Stimulated activated CD8-positive, alpha-beta memory T cell treated with anti-CD3 and anti-CD28 coated beads, Interleukin-7, amount 100 ng/mL, for 4 hours (primary cell): ENCODE measurements at places on chromosomes 2 and 18.

- DNase-seq = no peak
Observed at GRCh38 chr2:162219426-162219825, 23.8 kb downstream of the FAP start.

DNA sequence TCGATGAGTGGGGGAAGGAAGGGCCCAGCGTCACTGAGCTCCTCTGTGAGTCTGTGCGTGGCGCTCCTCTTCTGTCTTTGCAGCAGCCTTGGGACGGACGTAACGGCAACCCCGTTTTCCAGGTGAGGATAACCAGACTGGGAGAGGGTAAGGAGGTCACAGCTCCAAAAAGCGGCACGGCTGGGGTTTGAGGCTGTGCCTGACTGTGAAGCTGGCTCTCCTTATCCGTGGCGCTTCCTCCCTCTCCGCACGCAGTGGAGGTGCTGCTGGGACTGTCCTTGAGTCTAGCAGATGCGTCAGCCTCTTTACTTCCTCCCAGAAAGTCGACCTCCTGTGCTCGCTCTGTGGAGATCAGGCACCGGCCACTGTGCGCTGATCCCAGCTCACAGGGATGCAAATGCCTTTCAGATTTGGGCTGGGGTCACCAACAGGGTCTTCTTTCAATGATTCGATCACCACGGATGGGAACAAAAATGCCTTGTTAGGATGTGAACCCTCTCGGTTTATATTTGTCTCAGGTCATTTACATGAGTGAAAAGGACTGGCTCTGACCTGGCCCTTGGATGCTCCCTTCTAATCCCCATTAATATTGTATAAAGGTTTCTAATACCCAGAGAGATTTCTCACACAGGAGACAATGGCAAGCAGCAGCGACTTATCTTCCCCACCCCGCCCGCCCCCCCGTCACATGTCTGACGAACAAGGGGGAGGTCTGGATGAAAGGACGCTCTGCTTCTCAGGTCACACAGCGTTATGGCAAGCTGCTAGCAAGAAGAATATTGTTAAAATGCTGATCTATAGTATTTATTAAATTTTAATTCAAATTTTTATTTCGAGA, 30.1 kb upstream of the E2F6 start:
- DNase-seq = no peak

DNA sequence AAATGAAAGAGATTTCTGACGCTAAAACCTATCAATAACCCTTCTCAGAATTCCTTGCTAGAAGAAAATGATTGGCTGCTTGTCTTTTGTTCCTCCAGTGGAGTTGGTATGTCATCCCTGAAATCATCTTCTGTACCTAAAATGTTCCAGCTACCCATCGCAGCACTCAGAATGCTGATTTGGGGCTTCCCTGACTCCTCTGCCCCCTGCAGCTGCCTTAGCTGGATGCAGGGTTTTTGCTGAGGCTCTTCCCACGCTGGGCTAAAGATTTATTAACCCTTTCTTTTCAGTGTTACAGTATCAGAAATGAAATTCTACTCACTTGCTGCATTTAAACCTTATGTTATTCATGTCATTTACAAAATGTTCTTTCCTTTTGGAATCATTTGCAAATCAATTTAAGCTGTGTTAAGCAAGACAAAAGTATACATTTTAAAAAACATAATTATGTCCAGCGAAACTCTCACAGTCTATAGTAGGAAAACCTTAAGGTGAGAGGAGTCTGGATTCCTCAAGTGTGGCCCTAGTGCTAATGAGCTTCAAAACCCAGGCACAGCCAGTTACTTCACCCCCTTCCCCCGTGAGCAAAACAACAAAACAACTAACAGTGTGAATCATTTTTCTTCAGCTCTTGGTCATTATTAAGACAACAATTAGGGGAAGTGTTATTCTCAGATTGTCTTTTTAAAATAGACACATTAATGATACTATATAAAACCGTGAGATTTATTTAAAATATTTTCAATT, 32.8 kb downstream of the PKP4 start:
- DNase-seq = no peak

DNA sequence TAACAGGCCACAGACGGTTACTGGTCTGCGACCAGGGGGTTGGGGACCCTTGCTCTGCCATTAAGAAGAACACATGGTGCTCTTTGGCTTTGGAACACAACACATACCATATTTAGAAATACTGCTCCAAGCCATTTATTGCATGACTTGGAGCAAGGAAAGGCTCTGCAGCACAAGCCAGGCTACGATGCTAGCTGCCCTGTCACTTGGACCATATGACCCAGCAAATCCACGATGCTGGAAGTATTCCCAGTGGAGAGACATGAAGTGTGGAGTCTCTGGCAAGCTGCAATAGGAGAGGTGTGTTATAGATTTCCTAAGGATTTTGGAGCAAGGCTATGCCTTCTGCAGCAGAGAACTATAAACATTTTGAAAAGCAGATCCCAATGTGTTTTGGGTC, 171.2 kb downstream of the HAUS1 start:
- DNase-seq = no peak

DNA sequence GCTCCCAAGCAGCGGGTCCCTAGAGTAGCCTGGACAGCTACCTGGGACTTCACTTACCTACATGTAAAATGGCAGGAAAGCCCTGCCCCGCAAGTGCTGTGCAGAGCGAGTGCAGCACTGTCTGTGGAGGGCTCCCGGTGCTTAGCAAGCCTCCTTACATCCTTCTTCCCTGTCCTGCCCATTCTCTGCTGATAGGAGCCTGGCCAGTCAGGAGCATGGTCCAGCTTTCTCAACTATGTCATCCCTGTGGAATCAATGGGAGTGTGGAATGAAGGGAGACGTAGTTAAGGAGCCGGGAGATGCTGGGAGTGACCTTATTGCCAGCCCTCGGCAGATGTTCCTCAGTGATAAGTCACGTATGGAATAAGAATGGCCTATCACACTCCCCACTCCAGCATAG, 661.9 kb upstream of the ID2 start:
- DNase-seq = no peak

- no peak for DNase-seq
Observed at GRCh38 chr2:175430236-175430635, 248.7 kb upstream of the ATP5MC3 start.

- DNase-seq = no peak
Observed at GRCh38 chr18:49645841-49646351, 84.0 kb downstream of the LIPG start.

DNA sequence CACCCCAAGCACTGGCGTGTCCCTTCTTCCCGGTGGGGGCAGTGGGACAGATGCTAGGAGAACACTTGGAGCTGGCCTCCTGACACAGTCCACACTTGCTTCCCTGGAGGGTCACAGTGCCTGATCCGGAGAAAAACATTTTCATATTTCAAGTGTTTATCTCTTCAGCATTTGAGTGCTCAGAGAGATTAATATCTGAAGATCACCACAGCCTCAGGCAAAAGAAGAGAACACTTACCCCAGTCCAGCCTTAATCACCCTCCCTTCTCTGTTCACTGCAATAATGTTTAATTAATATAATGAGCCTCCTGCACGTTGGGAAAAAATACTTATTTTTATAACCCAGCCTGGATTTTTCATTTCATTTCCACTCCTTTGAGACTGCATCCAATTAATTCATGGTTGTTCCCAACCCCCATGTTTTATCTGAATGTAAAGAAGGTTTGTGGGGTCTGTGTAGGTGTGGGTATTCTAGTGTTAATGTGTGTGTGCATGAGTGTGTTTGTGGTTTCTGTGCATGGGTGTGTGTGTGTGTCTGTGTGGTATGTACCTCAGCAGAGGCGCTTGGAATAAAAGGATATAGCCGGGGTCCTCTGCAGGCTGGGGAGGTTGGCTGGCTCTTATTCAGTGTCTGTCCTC, 72.1 kb downstream of the NRP2 start:
- no peak for DNase-seq

DNA sequence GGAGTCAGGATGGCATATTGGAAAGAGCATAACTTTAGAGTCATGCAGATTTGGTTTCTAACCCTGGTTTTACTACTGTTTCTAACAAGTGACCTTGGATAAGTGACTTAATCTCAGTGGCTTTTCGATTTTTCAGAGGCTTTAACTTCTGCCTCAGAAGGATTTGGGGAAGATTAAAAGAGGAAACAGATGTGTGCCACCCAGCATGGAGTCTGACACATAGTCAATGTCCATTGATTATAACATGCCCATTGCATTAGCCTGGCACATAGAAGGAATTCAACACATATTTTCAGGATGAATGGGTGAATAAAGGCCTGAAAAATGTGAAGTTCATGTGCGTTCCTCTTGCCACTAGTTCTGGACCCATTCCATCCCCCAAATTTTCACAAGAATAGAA, 438.2 kb downstream of the EPHA4 start:
- DNase-seq = no peak

GRCh38 chr2:159044804-159045286, 76.4 kb downstream of the TANC1 start:
- no peak for DNase-seq

- DNase-seq = no peak
Observed at GRCh38 chr2:187338679-187339121, 109.4 kb downstream of the CALCRL start.

GRCh38 chr18:69948919-69949537, 1.4 kb upstream of the CD226 start:
- no peak for DNase-seq

GRCh38 chr2:151760139-151760650, 25.9 kb upstream of the NEB start:
- DNase-seq = no peak

DNA sequence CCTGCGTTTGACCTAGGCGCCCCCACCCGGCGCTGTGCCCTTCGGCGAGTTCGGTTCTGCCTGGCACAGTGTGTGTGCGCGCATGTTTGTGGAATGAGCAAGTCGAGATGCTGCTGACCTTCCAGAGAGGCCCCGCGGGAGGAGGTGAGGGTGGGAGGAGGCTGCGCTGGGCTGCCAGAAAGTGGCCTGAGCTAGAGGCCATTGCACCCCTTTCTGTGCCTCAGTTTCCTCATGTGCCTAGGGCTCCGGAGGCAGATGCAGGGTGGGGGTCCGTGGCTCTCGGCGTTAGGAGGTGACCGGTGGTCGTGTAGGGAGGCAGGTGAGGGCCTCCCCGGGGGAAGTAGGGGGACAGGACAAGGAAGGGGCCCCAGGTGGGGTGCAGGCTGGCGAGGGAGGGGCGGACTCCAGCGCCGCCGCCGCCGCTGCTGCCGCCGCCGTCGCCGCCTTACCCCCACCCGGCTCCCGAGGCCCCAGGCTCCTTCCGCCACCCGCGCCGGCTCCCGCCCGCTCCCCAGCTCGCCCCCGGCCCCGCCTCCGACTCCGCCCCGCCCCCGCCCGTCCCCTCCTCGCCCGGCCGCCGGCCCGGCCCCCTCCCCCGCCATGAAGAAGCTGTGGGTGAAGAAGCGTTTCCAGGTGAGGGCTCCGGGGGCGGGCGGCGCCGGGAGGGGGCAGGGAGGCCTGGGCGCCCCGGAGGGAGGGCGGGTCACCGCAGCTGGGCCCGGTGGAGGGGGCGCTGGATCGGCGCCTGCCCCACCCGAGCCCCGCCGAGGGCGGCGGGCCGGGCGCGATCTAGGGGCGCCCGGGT, 7.0 kb downstream of the SPEG start:
- DNase-seq = peak; percentile 46

DNA sequence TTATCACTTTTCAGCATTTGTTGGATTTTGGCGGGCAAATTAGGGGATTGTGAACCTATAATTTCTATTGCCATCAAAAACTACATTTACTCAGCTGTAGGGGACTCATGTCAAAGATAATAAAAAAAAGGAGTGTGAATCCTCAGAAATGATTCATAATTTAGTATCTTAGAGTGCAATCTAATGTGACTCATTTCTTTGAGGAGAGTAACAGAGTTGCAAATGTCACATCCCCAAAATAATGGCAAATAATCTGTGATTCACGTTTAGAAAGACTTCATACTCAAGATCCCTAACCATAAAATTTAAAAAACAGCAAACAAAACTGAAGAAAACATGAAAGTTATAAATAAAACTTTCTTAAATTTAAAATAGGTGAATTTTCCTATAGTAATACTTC, 373.0 kb downstream of the CDH2 start:
- no peak for DNase-seq

GRCh38 chr2:217289907-217290280, 430.0 kb upstream of the TNP1 start:
- DNase-seq = no peak

- no peak for DNase-seq
Observed at GRCh38 chr2:200226451-200227426, 79.8 kb upstream of the SPATS2L start.

- DNase-seq = no peak
Observed at GRCh38 chr18:30806823-30807222, 235.7 kb downstream of the DSC3 start.

GRCh38 chr2:96150007-96150640, 4.9 kb upstream of the DUSP2 start:
- no peak for DNase-seq

GRCh38 chr2:181308766-181309515, 148.2 kb upstream of the ITGA4 start:
- no peak for DNase-seq

DNA sequence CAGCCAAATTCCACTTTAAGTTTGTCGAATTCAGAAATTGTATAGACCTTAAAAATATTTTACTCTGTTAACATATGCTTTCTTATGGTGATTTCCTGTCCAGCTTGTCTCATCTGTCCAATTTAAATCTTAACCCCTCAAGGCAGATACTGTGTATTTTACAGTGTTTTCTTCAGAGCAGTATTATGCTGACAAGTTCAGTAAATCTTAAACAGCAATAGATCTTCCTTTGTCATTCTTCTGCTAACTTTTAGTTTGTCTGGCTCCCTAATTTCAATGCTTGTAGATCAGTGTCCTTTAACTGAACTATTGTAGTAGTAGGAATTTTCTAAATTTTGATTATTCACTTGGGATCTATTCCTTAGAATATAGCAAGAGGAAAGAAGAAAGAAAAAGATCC, 52.8 kb upstream of the MEIS1 start:
- DNase-seq = no peak

GRCh38 chr2:14779252-14779651, 146.7 kb downstream of the LRATD1 start:
- no peak for DNase-seq

DNA sequence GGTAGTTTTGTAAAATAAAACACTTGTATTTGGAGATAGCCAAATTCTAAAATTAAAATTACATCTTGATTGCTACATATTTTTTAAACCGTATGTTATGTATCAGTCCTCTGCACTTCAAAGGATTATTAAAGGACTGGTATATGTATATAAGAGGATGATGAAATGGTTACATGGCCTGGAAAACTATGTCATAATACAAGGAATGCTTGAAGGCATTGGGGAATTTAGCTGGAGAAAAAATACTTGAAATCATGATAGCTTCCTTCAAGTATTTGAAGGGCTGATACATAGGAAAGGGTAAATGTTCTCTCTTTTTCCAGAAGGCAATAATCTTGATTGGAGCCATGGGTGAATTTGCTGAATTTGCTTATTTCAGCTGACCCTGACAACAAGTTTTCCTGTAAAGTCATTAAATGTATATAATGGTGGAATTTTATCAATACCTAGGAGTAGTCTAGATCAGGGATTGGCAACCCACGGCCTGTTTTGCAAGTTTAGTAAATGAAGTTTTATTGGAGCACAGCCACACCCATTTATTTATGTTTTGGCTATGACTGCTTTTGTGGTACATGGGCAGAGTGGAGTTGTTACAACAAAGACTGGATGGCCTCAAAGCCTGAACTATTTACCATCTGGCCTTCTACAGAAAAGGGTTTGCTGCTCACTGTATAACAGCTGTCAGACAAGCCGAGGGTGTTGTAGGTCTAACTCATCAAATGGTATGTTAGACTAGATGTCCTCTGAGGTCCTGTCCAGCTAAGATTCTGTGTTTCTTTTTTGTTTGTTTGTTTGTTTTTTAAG, 34.4 kb downstream of the ACYP2 start:
- DNase-seq = no peak
